ENCODE measurements at places on chromosomes 1 and 21.

DNA sequence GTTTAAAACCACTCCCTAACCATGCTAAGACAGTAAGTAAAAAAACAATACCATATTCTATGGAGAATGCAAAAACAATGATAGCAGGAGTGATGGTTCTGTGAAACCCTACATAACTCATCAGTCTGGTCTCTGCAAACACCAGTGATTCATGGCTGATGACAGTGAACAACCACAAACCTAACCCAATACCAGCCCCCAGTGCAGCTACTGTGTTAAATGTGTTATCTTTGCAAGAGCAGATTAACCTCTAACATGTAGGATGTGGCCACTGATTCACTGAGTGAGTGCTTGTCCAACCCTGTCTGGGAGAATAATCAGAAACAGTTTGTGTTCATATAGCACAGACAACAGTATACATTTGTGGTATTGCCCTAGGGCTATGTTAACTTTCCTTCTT is 100.2 kb upstream of the COG2 start:
- DNase-seq: no peak

DNA sequence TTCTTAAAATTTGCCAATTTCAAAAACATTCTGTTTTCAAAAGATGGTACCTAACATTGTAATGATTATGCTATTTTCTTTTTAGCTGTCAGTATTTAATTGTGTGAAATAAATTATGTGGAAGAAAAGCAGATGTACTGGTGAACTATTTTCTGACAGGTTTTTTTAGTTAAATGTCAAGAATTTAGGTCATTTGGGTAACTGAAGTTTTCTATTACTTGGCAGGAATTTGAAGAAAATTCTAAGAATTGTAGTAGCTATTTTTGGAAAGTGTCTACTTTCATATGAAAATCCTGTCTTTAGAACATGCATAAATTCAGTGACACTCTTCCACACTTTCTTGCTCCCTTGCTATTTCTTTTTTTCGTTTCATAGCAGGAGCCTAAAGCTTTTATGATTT is 28.5 kb upstream of the PTPRC start:
- DNase-seq: no peak

DNA sequence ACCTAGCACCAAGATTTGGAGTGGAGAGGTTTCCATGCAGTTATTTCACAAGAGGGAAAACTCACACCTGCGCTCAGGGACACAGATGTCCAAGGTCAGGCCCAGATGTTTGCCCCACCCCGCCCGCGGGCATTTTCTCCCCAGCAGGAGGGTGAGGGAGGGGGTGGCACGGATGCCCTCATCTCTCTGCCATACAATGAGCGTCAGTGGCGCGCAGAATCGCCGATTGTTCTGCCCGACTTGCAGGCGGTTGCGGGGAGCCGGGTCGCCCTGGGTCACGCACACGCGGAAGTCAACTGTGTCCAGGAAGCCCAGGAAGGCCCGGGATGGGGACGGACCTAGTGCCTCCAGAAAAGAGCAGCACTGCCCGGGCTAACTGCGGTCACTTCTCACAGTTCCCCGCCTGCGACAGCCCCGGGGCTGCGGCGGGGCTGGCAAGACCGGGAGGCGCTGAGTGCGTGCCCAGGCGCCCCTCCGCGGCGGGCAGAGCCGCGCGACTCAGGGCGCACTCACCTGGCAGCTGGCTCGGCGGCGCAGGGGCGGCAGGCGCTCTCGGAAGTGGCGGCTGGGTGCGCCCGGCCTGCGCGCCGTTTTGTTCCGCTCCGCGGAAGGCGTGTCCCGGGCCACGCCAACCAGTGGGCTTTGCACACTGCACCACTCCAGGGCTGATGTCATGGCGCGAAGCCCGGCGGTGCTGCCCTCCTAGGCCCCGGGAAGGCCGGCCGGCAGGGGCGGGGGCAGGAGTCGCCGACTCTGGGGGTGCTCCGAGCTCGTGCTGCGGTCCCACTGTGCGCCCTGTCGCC is at the start of gene CSRP1:
Gene CSRP1, minus strand, starts transcription at position 567 of the 803 bp plus-strand sequence. CDS start 10,820 bp downstream, outside the sequence.
- DNase-seq: peak; percentile 68

DNA sequence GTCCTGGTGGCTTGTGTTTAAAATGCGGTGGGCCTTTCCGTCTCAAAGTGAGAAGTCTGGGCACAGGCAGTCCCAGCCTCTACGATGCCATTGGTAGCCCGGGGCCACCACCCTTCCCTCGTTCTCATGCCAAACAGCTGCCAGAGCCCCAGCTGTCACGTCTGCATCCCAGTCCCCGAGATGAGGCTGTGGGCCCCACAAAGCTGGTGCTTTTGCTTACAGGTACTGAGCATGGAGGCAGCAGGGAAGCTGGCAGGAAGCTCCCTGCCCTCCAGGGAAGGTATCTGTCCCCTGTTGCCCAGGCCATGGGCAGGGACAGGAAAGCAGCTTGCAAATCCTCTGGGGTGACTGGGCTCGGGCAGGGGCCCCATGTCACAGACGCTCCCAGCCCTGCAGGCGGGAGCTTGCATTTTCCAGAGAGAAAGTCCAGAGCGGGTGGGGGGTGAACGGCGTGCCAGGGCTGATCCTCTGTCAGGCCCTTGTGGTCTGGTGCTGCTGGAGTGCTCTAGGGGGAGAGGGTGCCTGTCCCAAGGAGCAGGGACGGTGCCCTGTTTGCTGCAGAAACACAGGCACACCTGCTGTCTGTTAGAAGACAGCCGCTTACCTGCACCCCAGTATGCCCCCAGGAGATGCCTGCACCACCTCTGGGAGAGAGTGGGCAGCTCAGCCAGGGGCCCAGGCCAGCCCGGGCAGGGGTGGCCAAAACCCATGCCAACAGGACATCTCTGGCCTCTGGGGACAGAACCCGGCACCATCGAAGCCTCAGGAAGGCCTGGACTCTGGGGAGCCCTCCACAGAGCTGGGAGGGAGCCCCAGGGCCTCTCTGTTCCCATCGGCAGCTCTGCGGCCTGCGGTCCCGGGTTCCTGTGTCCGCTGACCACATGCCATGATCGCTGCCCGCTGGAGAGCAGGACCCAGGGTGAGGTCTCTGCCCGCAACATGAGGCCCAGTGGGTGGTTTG is 45.9 kb downstream of the SLX9 start:
- no peak for DNase-seq

DNA sequence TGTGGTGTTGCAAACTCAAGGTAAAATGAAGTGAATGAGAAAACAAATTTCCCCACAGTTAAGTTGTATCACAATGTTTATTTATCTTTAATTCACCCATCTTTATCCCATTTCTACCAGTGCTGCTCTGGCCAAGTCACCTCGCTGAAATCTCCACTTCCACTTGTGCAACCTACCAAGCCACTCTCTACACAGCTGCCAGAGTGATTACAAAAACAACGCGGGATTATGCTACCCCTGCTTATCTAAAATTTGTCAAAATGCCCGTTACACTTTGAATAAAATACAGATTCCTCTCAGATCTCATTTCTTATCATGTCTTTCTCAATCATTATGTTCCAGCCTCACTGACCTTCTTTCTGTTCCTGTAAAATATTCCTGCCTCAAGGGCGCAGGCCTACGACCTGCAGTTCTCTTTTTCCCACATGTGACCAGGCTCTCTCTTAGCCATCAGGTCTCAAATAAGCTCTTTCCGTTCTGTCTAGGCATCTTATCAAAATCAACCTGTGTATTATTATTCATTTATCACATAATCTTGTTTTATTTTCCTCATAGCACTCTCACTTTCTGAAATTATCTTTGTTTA is 95.6 kb downstream of the NTMT2 start:
- DNase-seq: no peak

DNA sequence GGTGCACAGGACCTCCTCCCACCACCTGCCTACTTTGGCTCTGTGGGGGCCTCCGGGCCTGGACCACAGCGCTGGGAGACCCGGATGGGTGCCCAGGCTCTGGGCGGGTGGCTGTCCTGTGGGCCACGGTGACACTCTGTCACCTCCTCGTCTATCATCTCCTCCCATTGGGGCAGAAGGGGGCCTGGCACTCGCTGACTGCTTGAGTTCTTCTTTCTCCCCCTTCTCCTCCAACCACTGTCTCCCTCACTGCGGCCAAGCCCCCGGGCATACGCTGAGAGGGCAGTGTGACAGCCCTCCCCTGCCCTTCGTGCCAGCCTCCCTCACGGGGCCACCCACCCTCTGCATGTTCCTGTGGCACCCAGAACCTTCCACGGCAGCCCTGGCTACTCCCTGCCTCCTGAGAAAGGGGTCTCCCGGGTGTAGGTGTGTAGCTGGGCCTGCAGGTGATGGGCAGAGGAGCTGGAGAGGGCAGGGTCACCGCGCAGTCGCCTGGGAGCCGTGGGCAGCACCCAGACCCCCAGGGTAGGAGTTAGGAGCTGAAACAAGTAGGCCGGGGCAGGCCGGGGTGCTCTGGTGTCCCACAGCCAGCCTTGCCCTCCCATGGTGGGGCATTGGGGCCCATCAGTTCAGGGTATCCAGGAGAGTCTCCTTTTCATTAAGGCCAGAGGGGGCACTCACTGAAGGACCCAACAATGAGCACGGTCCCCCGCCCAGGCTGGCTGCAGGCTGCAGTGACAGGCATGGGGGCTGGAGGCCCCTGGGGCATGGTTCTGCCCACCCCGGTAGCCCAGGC is 9.2 kb upstream of the ARF1 start:
- DNase-seq: no peak

DNA sequence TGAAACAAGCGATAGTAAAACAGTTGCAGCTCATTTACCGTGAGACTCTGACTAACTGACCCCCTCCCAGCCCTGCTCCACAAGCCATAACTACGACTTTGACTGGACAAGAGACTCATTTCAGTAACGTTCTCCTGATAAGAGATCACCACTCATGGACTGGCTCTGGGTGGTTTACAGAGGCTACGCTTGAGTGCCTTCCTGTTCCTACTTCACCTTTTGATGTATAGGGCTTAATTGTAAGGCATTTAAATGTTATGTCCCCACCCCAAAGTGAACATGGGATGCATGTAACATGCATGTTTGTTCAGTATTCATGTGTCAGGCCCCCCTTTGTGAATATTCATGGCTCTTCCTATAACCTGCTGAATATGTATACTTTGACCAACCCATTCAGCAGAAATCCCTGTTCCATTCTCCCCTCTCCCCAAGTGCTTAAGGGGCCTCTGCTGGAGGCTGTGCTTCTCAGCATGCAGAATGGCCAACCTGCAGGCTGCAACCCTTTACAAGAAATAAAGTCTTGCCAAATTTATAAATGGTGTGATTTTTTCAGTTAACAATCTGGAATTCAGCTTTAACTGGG is 50.7 kb upstream of the SPOCD1 start:
- no peak for DNase-seq

DNA sequence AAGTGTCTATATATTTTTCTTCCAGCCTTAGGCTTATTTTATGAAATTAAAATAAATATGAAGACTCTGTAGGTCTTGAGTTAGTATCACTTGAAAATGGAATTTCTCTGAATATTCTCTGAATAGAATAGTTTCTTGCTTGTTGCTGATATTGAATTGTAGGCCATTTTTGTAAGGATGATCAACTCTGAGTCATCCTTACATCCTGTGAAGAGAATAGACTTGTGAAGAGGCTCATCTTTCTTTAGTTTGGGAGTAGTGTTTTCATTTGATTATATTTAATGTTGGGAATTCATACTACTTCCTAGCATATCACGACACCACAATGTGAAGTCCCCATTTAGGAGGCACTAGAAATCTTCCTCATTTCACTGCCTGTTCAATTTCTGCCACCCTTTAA is 27.5 kb upstream of the CD1D start:
- no peak for DNase-seq

DNA sequence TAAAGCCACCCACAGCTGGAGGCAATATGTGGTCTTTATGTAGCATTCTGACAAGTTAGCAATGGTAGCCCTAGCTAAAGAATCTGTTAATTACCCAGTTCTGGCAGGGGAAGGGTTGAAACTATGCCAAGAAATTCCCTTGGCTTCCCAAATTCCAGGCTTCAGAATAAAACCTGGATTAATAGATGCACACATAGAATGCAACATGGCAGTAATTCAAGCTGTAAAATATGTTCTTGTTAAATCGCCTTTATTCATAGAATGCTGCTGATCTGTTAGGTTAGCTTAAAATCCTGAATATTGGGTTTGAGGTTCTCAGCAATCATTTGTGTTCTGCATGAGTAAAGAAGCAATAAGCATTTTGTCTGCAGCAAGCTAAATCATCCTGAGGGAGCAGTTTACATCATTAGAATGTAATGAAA is 80.1 kb downstream of the ZNF326 start:
- no peak for DNase-seq

DNA sequence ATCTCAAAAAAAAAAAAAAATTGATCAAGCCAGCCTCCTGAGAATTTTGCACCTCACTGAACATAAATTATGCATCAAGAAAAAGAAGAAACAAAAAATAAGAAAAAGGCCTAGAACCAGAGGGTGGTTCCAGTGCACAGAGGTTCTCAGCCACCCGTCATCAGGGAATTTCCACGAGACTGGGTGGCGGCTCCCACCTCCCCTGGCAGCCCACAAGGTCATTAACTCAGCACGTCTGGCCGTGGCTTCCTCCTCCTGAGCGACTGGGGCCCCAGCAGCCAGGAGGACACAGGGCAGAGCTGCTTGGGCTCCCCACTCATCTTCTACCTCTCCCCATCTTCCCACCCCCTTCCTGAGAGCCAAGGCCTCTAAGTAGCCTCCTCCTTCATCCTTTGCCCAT is 15.7 kb upstream of the TMEM51 start:
- no peak for DNase-seq
